ENCODE measurements at places on chromosomes 5 and 9.
A peak's percentile ranks its signal among the peaks of the same experiment; 100 is the strongest.

GRCh38 chr5:155943516-155944407 lies 383.2 kb upstream of the SGCD start:
- peak; percentile 61 for ATAC-seq

GRCh38 chr9:129405827-129406213 lies 215.1 kb downstream of the C9orf50 start:
- ATAC-seq: no peak

- no peak for ATAC-seq
Measured at GRCh38 chr5:14668181-14668591, 3.7 kb downstream of the OTULIN start.

DNA sequence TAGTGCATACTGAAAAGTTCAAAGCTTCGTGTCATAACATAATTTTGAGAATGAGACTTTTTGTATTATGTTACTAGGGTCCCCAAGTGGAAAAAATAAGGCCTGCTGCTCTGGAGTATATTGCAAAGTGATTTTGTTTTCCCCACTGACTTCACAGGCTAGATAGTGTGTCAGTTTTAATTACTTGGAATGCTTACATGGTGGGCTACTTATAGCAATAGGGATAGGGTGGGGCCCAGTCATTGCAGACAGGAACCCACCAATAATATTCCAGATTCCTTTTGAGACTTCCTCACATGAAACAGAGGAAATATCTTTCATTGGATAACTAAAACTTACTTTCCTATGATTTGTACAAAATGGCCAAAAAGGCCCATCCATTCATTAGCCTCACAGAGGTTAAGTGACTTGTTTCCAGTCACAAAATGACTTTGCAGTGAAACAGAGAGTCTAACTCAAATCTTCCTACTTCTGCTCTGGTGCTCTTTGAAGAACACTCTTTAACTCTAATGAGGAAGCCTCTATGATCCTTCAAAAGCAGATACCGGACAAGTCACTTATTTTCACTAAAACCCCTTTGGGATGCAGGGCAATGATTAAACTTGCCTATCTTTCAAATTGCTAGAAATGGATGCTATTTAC lies 16.2 kb upstream of the MEF2C start:
- no peak for ATAC-seq

- no peak for ATAC-seq
Measured at GRCh38 chr9:18362901-18363685, 110.9 kb upstream of the ADAMTSL1 start.

- ATAC-seq: peak; percentile 61
Measured at GRCh38 chr5:177370488-177371119, 12.9 kb downstream of the RGS14 start.

- ATAC-seq: no peak
Measured at GRCh38 chr5:145872486-145872885, 328 bp downstream of the GRXCR2 start.

DNA sequence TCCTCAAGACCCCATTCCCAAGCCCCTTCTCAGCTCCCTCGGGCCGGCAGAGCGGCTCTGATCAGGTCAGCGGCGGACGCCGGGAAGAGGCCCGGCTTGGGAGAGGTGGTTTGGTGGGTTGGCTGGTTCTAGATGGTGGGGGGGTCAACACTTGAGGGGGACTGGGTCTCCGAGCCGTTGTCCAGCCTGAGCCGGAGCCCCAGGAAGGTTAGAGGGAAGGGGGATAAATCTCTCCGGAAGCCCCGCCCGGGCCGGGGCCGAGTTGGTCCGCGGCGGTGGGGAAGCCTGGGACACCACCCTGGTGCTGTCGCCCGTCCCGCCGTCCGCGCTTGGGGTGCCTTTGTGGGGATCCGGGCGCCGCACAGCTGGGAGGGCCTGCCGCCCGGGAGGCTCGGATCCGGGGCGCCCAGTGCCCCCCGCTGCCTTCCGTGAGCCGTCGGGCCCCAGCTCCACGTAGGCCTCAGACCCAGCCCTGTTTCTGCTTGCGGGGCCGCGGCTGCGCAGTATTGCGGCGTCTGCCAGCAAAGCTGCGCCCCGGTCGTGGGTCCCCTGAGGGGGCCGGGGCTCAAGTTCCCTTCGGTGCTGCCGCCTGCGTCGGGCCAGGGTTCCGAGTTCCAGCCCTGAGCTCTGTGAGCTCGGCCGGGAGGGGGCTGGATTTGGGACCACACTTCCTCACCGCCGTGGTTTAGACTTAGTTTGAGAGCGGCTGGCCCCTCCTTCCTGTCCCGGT lies 542 bp upstream of the TRIM52 start:
- ATAC-seq: peak; percentile 74

GRCh38 chr9:20636888-20637440 lies 14.7 kb upstream of the MLLT3 start:
- no peak for ATAC-seq

GRCh38 chr5:142540922-142541422 lies 144.9 kb downstream of the FGF1 start:
- ATAC-seq: peak; percentile 63

DNA sequence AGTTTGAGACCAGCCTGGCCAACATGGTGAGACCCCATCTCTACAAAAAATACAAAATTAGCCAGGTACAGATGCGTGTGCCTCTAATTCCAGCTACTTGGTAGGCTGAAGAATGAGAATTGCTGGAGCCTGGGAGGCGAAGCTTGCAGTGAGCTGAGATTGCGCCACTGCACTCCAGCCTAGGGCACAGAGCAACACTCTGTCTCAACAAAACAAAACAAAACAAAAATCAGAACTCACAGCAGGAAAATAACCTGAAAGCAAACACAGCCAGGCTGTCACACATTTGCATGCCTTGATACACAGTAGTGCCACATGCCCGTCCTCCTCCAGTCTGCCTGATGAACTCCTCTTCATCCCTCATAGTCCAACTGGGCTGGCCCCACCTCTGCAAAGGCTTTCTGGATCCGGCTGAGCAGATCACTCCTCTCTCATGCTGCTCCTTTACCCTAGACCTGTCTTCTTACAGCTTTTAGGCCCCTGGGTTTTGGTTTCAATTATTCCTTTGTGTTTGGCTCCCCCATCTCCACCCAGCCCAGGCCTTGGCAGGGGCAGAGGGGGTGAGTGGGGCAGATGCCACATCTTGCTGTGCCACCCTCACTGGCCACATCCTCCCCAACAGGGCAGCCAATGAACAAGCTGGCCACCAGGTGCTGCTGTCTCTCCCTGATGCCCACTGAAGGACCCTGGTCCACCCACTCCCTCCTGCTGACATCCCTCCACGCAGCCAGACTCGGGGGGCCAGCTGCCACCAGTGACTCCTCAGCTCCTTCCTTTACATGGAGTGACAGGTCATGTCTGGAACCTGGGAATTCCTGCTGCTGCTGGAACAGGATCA lies 62.0 kb upstream of the GGTA1 start:
- no peak for ATAC-seq

DNA sequence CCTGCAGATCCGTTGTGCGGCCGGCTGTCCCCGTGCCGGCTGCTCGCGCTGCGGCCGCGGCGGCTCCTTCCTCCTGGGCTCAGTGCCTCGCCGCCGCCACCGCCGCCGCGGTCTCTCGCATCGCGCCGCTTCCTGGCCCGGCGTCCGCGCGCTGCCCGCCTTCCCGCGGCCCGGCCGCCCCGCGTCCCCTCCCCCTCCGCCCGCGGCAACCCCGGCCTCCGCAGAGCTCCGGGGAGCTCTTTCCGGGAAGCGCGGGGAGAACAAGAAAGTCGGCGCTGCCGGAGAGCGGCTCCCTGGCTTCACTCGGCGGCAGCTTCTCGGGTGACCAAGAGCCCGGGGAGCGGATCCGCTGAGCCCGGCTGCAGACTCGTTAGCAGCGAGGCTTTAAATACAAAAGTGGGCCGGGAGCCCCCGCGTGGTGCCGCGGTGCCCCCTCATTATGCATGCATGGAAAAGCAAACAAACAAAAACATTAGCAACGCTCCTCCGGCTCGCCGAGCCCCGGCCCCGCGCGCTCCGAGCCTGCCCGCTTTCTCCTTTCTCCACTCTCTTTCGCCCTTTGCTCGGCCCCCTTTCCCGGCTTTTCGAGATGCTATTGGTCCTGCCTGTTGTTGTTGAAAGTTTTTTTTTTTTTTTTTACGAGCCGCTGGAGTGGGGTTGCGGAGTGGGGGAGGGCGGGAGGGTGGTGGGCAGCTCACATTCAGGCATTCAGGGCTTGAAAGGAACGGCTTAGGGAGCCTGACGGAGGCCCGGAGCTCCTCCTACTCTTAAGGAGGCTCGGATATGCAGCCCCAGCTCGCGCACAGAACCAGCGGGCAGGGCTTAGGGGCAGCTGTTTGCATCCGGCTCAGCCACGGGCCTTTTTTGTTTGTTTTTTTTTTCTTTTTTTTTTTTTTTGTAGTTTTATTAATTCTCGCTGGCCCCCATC lies at the start of gene GAS1:
Gene GAS1 (minus strand): TSS at position 361 of the 928 bp plus-strand sequence. CDS start 727 bp downstream, outside the sequence.
- ATAC-seq: peak; percentile 86

GRCh38 chr9:113138760-113139159 lies 12.0 kb upstream of the SLC31A2 start:
- ATAC-seq: no peak

DNA sequence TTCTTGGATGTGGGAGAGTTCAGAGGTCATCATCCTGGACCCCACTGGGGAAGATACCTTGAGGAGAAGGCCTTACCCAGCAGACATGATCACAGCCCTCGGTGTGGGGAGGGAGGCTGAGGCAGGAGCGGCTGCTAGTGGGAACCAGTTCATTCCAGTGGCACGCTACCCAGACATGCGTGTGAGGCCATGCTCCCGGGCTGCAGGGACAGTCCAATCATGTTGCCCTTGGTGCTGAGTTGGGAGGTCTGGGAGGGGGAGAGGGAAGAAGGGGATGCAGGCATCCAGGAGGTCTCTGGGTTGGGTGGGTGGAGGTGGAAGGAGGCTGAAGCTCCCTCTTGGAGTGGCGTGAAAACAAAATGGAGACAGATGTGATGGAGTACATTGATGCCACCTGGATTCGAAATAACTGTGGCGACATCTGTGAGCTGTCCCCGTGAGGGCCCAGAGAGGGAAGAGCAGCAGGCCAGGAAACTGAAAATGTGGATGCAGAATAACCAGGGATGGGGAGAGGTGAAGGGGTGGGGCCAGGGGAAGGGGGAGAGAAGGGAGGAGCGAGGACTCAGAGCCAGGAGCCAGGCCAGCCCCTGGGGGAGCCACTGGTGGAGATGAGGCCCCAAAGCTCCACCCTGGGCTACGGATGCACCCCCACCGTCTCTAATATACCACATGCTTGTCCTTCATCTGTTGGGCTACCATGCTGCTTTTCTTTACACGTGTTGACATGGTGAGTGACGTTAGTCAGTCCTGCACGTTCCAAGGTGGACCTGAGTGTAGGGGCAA lies 16.2 kb downstream of the NDUFS6 start:
- ATAC-seq: no peak

DNA sequence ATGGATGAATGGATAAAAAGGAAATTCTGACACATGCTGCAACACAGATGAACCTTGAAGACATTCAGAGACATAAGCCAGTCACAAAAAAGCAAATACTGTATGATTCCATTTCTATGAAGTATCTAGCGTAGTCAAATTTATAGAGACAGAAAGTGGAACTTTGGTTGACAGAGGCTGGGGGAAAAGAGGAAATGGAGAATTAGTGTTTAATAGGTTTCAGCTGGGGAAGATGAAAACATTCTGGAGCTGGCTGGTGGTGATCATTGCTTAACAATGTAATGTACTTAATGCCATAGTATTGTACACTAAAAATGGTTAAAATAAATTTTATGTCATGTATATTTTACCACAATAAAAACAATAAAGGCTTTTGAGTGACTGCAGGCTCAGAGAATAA lies 24.2 kb downstream of the PPIC start:
- ATAC-seq: no peak

DNA sequence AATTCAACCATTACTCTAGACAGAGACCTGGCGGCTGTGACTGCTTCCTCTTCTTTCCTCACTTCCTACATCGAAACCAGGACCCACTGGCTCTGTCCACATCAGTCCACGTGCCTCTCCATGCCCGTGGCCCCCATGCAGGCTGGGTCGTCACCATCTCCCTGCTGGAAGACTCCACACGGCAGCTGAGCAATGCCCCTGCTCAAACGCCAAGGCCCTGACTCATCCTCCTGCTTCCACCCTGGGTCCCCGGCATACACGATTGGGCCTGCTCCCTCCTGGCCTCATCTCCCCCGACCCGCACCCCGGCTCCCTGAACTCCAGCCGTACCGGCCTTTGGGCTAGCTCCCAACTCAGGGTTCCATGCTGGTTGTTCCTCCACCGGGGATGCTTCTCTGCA lies 67.2 kb upstream of the IER5L start:
- ATAC-seq: no peak

- ATAC-seq: peak; percentile 50
Measured at GRCh38 chr9:112065806-112066606, 109.1 kb downstream of the SUSD1 start.

- no peak for ATAC-seq
Measured at GRCh38 chr9:72494051-72494450, 27.4 kb upstream of the TMC1 start.

- no peak for ATAC-seq
Measured at GRCh38 chr5:156431956-156432829, 105.2 kb downstream of the SGCD start.

GRCh38 chr9:130555061-130555460 lies 24.3 kb upstream of the FUBP3 start:
- no peak for ATAC-seq

DNA sequence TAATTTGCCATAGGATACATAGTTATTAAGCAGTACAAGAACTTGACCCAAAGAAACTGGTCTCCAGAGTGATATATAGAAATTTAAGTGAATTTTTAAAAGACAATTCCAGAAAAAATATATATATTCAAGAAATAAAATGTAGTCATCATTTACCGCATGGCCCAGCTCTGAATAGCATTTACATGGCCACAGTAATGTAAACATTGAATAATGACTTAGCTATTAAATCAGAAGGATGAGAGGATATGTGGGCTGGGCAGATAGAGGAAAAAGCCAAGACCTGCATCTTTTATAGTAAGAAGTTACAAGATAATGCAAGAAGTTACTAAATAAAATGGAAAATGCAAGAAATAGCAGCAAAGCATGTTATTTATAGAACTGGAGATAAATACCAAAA lies 405.2 kb upstream of the WWC1 start:
- no peak for ATAC-seq

DNA sequence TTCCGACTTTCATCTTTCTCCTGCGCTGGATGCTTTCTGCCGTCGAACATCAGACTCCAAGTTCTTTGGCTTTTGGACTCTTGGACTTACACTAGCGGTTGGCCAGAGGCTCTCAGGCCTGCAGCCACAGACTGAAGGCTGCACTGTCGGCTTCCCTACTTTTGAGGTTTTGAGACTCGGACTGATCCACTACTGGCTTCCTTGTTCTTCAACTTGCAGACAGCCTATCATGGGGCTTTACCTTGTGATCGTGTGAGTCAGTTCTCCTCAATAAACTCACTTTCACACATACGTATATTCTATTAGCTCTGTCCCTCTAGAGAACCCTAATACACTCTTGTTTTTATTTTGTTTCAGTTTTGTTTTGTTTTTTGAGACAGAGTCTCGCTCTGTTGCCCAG lies 10.3 kb downstream of the FKBP15 start:
- ATAC-seq: no peak

DNA sequence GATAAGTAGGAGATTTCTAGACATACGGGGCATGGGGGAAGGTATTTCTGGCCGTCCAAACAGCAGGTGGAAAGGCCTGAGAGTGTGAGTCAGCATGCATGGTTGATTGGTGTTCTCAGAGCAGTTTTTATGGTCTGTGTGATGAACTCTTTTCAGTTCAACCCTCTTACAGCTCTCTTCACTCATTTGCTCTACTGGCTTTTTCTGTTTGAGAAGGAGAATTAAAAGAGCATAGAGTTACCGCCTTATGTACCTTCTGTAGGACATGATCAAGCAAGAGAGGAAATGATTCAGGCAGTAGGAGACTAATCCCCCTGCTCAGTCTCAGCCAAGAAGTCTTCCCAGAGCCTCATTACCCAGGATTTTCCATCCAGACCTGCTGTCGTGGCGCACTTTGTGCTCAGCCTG lies 92.4 kb downstream of the PRDM6 start:
- no peak for ATAC-seq
